Frontal cortex (tissue), 4 donors: ENCODE measurements at places on chromosomes 6 and 20. TPM values are rescaled to one million over a fixed set of nuclear protein-coding genes. Genes with fewer than 3 reads are reported as not detected.

DNA sequence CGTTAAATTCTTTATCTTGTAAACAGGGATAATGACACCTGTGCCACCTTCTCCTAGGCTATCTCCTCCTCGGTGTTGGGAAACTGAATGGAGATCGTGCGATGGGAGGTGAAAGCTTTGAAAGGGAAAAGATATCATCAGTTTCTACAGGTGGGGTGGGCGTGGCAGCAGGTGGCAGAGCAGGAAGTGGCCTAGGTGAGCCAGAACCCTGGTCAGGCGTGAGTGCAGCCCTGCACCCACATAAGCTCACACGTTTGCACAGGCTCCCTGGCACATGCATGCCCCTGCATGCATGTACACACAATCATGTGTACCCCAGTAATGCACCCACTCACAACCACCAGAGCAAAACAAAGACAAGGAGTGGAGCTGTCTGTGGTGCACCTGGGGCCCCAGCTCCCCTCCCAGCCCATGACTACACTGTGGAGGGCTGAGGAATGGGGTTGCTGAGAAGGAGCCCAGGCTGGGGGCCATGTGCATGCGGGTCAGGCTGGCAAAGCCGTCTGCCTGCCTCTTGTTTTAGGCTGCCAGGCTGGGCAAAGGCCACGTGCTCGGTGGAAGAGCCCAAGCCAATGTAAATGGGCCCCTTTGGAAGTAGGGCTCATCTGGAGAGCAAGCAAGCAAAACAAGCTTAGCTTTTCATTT lies 61.5 kb downstream of the TFAP2C start:
- DNase-seq, result no peak

- no peak for DNase-seq
These were observed 1.6 kb downstream of the FBXO5 start for GRCh38 chr6:152981219-152981618.

GRCh38 chr20:47789764-47790579 lies 4.7 kb upstream of the SULF2 start:
- DNase-seq, result no peak

- DNase-seq, result peak; percentile 71
These were observed 60.0 kb upstream of the PBOV1 start for GRCh38 chr6:138278326-138278725.

The KCNB1 gene
- 5.7 TPM for total RNA-seq

DNA sequence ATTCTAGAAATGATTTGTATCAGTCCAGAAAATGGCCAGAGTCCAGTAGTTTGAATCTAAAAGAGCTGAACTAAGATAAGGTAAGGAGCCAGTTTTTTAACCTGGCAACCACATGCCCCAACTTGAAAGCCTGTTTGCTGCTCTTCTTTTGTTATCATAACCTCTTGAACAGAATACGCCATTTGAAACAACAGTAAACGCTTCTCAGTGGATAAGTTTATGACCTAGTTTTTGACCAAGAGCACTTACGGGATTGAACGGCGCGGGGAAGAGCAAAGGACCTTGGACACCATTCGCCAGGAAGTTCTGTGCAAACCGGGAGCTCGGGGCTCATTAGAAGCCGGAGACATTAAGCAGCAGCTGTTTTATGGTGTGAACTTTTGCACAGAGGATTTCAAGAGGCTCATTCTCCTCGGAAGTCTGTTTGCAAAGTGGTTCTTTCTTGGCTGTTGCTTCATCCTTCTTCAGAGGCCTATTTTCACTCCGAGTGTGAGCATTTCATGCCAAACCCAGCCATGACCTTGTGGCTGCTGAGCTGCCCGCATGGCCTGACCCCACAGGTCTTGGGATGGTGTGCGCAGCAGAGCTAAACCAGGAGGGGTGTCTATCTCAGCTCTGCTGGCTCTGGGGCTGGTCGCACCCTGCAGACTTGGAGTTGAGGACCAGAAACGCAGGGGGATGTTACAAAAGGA lies 215.1 kb downstream of the SOX4 start:
- no peak for DNase-seq

DNA sequence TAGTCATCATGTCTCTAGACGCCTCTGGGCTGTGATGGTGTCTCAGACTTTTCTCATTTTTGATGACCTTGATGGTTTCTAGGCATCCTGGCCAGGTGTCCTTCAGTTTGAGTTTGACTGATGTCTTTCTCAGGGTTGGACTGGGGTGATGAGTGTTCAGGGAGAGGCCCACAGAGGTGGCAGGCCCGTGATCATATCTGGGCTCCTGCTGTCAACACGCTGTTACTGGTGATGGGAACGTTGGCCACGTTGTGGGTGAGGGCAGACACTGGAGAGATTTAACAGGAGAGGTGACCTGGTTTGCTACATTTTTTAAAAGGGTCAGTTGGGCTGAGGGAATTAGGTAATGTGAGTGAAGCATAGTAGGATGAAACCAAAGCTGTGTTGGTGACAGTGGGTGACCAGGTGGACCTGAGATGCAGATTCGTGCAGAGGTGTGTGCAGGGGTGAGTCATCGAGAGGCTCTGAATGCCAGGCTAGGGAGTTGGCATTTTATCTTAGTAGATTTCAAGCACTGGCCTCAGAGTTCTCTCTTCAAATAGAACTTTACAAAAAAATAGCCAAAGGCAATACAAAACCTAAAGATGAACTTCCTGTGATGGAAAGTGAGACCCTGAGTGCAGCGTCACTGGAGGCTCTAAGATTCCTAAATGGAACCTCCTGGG lies 174.1 kb downstream of the CDH26 start:
- DNase-seq, result no peak

DNA sequence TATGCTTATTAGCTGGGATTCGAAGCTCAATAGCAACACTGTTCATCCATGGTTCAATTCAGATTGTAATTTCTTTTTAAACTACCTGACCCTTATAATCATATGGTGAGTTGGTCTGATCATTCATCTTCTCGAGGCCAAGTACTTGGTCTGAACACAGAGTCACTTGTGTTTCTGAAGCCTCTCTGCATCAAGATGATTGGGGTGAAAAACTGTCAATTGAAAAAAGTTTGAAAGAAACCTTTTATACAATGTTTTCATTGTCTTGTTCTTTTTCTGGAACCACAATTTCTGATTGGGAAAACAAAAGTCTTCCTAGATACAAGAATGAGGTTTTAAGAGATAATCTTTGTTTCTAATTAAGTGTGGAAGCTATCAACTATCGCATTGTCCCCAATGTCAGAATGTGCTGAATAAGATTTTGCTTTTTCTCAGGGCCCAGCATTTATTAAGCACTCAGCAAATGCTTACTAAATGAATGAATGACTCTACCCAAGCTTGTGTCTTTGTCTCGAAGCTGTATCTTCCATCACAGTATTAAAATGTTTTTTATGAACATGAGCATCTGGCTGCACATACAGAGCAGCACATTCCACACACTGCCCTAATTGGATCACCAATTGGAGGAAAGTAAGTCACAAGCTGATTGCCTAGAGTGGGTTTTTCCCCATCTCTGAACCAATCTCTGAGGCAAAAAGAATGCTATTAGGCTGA lies 45.0 kb upstream of the MOXD1 start:
- DNase-seq, result no peak

GRCh38 chr6:20021795-20022194 lies 184.6 kb downstream of the ID4 start:
- no peak for DNase-seq

- DNase-seq, result no peak
These were observed 818.7 kb upstream of the GJE1 start for GRCh38 chr6:141313986-141314385.

- DNase-seq, result no peak
These were observed 24.1 kb upstream of the MYLIP start for GRCh38 chr6:16104624-16105433.
